ENCODE measurements at places on chromosomes 1 and 21.

DNA sequence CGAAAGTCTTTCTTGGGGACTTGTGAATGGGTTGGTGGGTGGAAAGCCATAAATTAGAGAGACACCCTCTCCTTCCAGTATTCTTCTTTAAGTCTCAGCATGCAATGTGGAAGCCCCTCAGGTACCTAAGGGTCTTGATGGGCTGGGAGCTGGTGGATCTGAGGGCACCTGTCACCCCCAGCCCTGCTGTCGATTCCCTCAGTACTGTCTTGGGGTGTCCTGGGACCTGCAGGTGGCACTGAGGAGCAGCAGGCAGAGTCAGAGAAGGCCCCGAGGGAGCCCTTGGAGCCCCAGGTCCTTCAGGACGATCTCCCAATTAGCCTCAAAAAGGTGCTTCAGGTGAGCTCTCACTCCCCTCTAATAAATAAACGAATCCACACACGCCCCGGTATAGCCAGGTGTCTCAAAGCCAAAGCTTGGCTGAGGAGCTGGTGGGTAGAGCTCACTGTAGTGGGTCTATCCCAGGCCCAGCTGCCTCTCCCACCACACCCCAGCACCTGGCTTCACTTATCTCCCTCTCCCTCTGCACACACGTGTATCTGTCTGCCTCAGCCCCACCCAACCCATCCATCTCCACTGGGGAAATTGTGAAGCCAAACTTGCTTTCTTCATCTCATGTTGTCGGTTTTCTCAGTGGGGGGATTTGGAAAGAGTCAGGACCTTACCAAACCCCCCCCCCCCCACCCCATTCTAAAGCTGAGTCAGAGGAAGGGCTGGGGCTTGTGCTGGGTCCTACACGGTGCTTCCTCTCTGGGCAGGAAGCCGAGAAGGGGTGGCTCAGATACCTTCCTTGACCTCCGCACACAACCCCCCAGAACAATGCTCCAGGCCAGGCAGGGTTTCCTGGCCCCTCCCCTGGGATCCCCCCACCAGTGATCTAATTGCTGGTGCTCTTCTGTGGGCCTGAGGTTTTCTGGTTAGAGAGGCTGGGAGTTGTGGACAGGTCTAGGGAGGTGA lies 1.6 kb downstream of the ADAM15 start:
- DNase-seq: peak; percentile 18

- DNase-seq: no peak
These were observed 528.7 kb upstream of the PLXNA2 start for GRCh38 chr1:208772891-208773290.

- DNase-seq: no peak
These were observed 692 bp downstream of the SORT1 start for GRCh38 chr1:109396871-109397580.

DNA sequence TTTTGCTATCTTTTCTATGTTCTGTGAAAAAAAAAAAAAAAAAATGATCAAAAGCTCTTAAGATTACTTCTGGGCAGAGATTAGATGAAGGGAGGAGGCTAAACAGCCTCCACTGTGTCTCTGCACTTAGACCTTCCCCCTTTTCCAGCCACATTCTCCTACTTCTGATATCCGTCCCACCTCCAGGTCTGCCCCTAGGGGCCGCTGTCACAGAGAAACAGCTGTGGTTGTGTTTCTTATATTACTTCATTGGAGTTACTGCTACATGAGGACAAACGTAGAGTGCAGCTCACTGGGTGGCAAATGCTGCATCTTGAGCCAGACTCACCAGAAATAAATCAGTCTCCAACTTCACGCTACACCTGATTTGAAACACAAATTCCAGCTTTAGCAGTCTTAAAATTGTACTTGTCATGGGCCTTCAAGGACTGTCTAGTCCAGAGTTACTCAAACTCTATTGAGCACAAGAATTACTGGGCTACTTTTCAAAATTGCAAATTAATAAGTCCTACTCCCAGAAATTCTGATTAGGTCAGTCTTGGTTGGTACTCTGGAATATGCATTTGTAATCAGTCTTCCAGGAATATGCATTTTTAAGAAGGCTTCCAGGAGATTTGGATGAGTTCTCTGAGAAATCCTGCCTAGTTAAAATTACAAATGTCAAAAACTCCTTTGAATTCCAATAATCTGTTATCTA lies 125.2 kb upstream of the PTBP2 start:
- no peak for DNase-seq

DNA sequence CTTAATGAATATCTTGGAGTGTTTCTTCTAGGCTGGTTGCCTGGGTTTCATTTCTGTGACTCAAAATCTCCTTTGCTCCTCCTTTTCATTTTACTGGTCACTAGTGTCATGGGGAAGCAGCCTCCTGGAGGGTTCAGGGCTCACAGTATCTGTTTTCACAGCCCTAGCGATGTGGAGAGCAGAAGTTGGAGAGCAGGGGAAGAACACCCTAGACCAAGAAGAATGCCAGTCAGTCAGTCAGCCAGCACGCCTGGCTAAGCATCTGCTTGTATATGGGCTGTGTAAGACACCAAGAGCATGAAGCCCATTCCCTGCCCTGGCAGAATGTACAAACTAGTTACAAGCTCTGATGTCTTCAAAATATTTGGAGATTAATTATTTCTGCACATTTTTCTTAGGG lies 7.9 kb downstream of the RXRG start:
- DNase-seq: no peak

DNA sequence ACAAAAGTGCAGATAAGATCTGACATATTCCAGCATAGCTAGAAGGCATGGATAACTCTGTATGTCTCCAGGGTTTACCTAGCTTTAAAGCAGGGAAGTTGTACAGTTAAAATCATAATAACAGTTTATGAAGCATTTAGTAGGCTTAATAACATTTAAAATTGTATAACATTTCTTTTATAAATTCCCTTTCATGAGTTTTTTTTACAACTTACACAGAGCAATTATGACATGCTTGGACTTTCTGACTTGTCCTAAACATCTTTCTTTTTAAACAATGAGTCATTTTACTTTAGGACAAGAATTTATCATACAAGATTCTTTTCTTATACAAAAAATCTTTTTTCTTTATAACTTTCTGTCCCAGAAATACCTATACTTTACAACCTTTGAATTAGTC lies 408.5 kb upstream of the NEGR1 start:
- DNase-seq: no peak

DNA sequence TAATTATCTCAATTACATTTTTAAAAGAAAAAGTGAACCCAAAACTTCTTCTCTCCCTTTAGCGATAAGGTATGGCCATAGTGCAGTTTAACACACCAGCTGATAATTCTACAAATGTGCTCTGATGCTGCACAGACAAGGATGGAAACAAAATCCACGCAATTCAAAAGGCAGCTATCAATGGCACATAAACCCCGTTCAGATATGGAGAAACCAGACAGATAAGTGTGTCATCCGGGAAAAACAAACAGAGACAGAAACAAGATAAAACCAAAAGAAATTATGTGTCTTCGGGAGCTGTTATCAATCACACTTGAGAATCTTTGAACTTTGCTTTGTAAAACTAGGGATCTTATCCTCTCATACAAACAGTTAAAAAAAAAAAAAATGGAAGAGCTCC lies 73.6 kb downstream of the SIPA1L2 start:
- DNase-seq: no peak

DNA sequence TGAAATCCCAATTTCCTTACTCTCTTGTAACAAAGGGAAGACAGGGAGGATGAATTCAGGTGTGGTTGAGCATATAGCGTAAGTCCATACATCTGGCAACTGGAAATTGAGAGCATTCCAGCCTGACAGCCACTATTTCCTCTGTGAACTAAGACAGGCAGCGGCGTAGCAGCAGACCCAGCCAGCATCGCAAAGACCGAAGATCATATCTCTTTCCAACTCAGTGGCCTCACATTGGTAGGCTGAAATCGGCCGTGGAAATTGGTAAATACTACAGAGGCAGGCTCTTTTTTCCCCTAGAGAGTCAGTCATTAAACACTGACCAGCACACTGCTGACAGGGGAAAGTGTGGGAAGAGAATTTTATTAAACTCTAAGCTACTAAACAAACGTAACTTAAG lies 43.4 kb downstream of the TARBP1 start:
- DNase-seq: no peak

GRCh38 chr1:18482721-18483425 lies 2.1 kb downstream of the KLHDC7A start:
- no peak for DNase-seq

DNA sequence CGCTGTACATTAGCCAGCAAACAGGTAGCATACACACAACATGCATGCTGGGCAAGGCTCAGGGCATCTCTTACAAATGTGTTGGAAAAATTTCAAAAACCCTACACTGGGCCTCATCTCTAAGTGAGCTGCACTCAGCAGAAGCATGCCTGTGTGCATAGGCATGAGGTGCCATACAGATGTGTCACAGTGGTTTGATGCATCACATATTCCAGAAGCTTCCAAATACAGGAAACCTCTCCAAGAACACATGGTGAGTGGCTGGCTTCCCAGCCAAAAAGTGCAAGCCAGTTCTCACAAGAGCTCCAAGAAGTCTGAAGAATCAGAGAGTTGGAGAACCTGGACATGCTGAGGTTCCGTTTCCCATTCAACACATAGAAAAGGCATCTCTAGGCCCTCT lies 58.3 kb downstream of the CD46 start:
- DNase-seq: no peak

DNA sequence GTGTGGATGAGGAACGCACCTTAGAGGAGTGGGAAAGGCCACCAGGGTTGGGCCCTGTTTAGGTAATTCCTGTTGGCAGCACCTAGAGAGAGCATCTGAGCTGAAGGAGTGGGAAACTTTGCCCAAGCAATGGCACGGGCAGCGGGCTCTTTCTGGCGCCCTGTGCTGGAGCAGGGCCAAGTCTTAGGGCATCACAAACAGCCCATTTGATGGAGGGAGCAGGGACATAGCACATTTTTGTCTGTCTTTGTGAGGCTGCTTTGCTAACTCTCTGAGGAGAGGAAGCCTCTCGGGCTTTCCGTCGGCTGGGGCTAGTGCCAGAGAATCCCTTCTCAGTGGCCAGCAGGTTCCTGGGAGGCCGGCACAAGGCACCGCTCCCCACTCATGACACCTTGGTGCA lies 22.5 kb upstream of the CNTN2 start:
- no peak for DNase-seq

GRCh38 chr1:86537928-86538695 lies 8.8 kb upstream of the CLCA4 start:
- DNase-seq: no peak

- DNase-seq: no peak
These were observed 4.2 kb downstream of the FMO1 start for GRCh38 chr1:171252482-171252881.

- no peak for DNase-seq
These were observed 54.6 kb upstream of the BMP8A start for GRCh38 chr1:39436842-39437241.

GRCh38 chr1:197066719-197067456 lies at the start of gene F13B:
Gene F13B (minus strand): TSS chr1:197067260. CDS start chr1:197067223, 37 bp downstream.
- no peak for DNase-seq

DNA sequence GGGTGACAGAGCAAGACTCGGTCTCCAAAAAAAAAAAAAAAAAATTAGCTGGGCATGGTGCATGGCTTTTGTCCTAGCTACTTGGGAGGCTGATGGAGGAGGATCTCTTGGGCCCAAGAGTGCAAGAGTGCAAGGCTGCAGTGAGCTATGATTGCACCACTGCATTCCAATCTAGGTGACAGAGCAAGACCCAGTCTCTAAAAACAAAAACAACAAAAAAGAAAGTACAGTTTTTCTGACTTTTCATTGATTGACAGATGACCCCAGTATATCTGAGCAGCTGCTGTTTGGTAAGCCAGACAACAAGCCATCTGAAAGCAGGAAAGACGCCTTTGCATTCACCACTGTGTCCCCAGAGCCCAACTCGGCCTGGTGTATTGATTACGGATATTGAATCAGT lies 10.9 kb upstream of the DPT start:
- DNase-seq: no peak

- DNase-seq: no peak
These were observed 792.8 kb upstream of the B3GALT2 start for GRCh38 chr1:193979219-193979618.

DNA sequence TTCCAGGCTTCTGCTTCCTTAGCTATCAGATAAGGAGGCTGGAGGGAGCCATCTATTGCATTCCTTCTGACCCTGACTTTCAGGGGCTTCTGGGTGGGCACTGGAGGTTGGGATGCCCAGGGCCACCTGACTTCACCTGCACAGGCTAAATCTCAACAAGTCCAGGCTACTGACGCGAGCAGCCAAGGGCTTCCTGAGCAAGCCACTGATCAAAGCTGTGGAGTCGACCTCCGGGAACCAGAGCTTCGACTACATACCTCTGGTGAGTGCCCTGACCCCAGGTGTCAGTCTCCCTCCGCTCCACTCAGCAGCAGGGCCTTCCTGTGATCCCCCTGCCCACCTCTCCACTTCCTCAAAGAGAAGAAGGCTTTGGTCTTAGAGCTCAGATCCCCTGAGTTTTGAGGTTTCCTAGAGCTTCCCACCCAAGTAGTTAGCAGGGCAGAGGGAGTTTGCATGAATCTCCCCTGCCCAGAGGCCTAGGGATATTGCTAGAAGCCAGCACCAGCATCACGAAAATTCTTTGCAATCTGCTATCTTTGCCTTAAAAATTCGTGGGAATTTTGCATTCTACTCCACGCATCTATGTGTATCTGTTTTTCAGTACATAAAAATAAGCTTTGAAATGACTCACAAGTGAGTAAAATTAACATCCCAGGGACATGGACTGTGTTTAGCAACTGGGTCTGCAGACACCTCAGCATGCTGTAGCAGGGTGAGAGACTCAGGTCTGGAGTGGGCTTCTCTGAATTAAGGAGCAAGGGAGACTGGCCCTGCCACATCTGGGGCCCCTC lies 61.4 kb downstream of the VWA5B1 start:
- DNase-seq: no peak

GRCh38 chr1:24830680-24831272 lies 85.5 kb downstream of the CLIC4 start:
- DNase-seq: peak; percentile 49

DNA sequence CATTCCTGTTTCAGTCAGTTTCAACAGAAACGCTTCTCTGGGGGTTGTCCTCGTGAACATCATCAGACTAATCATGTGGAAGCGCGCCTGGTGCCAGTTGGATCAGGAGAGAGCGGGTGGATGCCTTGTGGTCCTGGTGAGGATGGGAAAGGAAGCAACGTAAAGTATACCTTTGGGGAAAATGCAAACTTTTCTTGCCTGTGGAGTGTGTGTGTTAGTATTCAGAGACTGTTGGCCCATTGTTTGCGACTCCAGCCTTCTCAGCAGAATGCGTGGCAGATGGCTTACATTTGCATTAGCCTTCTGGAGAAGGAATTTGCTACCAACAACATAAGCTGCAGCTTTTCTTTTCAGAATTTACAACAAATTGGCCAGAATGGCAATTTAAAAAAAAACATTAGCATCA lies 173.9 kb downstream of the RWDD3 start:
- DNase-seq: no peak

- peak; percentile 17 for DNase-seq
These were observed 38.8 kb upstream of the CLCA4 start for GRCh38 chr1:86507935-86508582.

- DNase-seq: no peak
These were observed 5.5 kb downstream of the KCNA10 start for GRCh38 chr1:110513511-110513910.

- DNase-seq: no peak
These were observed 33.3 kb downstream of the COQ8A start for GRCh38 chr1:226973371-226973897.

GRCh38 chr1:51222809-51223208 lies 13.3 kb upstream of the RNF11 start:
- no peak for DNase-seq

- DNase-seq: no peak
These were observed 41.5 kb upstream of the HAO2 start for GRCh38 chr1:119327094-119327449.

All from central memory CD4-positive, alpha-beta T cell (primary cell).